ENCODE measurements at places on chromosomes 7 and 10.

- no peak for DNase-seq
These were observed 2.3 kb downstream of the GLI3 start for GRCh38 chr7:42234736-42235135.

DNA sequence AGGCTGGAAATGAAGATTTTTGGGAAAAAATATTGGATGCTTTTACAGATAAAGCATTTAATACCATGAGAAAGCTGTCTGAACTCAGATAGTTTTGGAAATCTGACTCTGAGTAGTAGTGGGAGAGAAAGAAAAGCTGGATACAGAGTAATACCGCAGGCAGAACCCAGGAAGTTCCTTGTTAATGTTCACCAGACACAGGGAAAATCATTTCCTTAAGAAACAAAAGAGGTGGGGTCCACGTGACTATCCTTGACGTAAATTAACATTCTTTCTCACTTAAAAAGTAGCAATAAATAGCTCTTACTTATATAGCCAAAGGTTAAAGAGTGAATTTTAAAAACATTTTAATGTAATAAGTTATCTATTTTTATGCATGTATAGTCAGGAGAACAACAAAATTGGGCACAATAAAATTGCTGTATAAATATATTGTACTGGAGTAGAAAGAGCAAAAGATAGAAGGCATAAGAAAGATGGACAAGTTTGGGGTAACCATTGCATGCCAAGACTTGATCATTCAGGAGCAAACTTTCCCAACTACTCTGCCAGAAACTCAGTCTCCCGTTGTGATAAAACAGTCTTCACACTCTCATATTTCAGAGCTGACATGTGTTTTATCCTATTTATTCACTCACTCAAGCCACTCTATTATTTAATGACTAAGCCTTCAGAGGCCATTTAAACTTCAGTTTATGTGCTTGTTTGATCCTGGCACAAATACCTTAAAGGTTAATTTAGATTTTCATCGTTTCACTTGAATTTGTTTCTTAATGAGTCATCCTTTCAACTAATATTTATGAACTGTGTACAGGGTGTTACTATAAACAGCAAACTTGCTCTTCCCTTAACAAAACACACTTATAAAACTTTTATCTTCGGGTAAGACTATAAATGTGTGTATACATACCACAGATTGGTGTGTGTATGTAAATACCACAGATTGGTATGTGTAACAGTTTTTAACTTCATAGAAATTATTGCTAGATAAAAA, 143.1 kb downstream of the GNAI1 start:
- DNase-seq: no peak

- DNase-seq: no peak
These were observed 78.6 kb downstream of the TNS3 start for GRCh38 chr7:47503281-47503680.

DNA sequence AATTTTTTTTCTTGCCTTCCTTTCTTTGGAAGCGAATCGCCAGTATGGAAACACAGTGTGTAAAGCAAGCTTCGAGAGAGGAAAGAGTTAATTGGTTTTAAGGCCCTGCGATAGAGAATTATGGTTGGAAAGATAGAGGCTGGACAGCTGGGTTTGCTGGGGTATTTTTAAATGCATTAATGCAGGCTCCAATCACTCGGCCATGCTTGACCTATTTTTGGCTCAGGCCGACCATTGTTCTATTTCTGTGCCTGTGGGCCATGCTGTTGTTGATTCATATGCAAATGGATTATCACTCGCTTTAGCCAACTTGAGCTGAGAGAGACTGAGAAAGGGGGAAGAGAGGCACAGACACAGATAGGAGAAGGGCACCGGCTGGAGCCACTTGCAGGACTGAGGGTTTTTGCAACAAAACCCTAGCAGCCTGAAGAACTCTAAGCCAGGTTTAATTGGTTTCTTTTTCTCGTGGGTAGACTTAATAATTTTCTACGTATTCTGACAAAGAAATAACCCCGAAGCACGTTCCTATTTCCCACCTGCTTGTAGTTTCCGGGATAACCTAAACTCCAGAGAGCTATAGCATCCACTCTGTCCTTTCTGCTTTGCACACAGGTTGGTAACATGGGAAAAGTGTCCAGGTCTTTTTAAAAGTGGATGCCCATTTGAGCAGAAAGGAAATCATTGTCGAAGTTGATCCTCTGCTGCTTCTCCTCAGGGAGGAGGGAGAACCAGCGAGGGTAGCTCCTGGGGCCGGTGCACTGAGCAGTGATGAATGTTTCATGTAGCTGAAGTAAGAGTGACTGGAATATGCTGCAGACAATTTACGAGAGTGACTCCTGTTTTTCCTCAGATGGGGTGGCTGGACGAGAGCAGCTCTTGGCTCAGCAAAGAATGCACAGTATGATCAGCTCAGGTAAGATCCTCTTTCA, at the start of gene HDAC9:
TSS of gene HDAC9 (plus strand) at position 338 of the 929 bp plus-strand sequence. CDS start at position 892, 554 bp downstream.
- DNase-seq: no peak

GRCh38 chr7:134078991-134079390, 48.1 kb upstream of the LRGUK start:
- no peak for DNase-seq

GRCh38 chr10:130010653-130011052, 46.6 kb upstream of the EBF3 start:
- DNase-seq: no peak

GRCh38 chr7:132023466-132023865, 467.0 kb upstream of the PODXL start:
- DNase-seq: no peak

GRCh38 chr10:120634659-120635058, 177.6 kb downstream of the PLPP4 start:
- no peak for DNase-seq

DNA sequence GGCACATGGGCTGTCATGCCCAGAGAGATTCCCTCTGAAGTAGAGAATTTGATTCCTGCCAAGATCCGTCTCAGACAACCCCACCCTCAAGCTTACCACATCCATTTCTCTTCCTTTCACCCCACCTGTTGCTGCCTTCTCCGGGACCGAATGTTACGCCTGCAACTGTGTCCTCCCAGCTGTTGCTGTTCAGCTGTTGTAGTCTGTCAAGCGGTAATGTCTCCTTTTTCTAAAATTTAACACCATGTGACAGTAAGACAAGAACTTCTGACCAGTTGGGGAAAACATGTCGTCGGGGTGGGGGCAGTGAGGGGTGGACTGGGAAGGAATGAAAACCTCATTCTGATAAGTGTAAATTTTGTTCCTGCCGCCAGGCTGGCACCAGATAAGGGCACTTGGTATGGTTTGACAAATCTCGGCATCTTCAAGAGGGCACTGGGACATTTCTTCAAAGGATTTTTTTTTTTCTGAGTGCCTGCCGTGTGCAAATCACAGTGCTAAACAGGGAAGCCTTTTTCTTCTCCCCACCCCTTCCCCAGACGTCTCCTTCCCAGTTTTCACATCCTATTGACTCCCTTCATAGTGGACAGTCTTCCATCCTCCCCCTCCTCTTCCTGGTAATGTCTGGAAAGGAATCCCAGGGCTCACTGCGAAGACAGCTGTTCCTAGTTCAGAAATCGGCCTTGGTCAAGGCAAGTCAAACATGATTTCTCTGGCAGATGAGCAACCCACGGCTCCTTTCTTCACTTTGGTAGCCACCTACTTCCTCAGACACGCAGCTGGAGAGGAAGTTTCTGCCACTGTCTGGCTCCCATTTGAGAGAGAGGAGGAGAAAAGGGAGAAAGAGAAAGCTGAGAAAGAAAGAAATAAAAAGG, 5.0 kb upstream of the CELF2 start:
- DNase-seq: no peak

- DNase-seq: no peak
These were observed 14.3 kb downstream of the RPEL1 start for GRCh38 chr10:103259989-103260388.

DNA sequence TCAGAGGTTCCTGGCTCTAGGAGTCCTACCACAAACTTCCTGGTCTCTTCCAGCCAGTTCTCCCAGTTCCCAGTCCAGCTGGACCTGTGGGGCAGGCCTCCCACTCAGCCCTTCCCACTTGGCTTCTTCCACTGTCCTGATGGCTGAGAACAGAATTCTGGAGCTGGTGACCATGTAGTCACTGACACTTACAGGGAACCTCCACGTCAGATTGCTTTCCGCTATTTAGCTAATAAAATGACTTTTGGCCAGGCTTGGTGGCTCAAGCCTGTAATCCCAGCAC, 63.5 kb upstream of the ZRANB1 start:
- DNase-seq: no peak

DNA sequence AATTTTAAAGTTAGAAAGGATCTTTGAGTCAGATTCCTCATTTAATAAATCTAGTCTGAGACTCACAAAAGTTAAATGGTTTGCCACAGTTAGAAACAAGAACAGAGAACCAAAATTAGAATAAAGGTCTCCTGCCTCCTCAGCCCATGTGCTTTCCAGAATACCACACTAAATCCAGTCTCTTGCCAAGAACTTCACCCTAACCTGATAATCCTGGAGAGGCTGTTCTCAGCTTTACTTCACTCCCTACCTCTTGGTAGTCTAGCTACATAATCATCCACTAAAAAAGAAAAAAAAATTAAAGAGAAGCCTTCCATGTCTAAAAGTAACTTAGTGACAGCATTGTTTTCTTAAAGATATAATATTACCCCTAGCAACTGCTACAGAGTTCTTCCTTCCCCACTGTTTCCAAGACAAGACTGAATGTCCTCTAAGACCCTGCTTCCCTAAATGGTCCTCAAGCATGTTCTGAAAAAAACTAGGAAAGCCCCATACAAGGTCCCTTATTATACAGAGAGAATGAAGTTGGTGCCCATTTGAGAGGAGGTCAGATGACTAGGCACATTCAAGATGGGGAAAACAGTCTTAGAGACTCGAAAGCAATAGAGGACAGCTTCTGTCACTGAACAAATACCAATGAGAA, 56.8 kb downstream of the ZNF438 start:
- DNase-seq: no peak

- no peak for DNase-seq
These were observed 20.2 kb upstream of the SMC3 start for GRCh38 chr10:110547139-110547761.

- DNase-seq: no peak
These were observed 468.9 kb downstream of the DNAJB6 start for GRCh38 chr7:157805713-157806112.

- DNase-seq: no peak
These were observed 51.7 kb upstream of the NCF1 start for GRCh38 chr7:74722153-74722552.

DNA sequence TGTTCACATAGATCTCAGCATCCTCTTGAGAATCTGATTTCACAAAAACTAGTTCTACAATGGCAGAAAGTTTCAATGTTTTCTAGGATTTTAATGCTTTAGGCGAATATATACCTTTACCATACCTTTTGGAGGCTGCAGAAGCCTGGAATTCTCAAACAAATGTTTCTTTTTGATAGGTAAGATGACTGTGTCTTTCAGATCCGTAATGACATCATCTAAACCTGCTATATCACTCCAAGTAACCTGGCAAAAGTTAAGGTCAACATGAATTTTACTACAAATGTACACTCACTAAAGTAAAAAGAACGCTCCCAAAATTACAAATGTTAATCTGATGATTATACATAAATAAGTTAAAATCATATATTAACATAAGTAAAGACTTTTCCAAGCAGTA, 27.8 kb downstream of the ATAD1 start:
- DNase-seq: no peak

- no peak for DNase-seq
These were observed 87.1 kb upstream of the STEAP1 start for GRCh38 chr7:90067171-90067570.

DNA sequence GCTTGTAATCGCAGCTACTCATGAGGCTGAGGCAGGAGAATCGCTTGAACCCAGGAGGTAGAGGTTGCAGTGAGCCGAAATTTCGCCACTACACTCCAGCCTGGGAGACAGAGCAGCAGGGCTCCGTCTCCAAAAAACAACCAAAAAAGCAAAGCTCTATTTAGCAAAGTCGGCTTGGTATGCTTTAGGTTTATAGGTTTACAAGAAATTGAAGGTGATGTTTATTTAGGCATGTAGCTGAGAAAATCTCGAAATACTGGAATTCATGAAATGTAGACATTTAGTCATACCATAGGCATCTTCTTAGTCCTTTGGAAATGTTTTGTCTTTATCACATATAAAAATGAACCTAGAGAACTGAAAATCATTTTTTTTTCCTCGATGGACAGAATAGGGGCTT, 453.8 kb upstream of the ANKRD30A start:
- DNase-seq: no peak

- no peak for DNase-seq
These were observed 25.2 kb upstream of the PLCE1 start for GRCh38 chr10:93968540-93968945.

GRCh38 chr10:17247210-17247609, 19.2 kb downstream of the VIM start:
- DNase-seq: no peak

- DNase-seq: no peak
These were observed 44.0 kb downstream of the HIPK2 start for GRCh38 chr7:139733751-139734150.

- no peak for DNase-seq
These were observed 261.5 kb upstream of the SORCS1 start for GRCh38 chr10:107425931-107426553.

DNA sequence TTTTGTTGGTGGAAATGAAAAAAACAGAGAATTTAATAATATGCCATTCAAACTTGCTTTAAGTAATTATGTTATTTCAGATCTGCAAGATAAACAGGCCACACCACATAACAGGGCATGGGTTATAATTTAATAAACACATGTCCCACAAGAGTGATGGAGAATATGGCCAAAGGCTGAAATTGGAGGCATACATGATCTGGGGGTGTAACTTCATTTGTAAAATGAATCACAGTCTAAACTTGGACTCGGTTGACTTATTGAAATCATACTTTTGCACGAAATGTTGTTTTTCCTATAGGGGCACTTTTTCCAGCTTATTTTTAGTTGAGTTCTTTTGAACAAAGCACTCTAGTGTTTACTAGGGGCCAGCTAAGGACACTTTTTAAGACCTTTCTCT, 151.6 kb downstream of the TMEM26 start:
- no peak for DNase-seq

DNA sequence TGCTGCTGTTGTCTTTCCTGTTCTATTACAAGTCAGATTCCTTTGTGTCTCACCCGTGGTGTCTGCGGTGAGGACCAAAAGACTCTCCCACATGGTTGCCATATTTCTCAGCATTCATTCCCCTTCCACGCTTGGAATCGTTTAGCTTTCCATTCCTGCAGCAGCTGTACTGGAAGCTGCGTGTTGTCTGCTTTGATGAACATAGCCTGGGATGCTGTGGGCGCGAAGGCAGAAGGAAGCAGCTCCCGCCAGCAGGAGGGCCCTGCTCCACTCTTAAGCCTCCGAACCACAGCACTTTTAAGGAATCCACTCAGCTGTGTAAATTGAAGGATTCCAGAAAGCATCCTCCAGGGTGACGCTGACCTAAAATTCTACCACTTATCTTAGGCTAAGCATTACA, 303.6 kb upstream of the PITRM1 start:
- no peak for DNase-seq

DNA sequence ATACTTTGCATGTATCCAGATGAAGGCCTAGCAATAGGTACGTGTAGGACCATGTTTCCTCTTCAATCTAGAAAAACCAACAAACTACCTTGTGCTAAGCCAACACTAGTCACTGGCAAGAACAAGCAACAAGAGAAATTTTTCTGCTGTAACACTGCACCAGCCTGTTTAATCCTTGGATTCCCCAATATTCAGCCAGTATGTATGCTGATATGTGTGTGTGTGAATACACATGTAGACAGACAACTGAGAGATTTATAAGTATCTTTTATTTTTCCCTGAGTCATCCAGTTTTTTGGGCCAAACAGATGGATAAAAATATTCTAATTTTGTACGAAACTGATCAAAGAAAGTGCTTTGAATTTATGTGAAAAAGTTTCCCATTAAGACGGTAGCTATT, 26.2 kb downstream of the GLI3 start:
- no peak for DNase-seq

Measured in stimulated activated CD4-positive, alpha-beta T cell treated with anti-CD3 and anti-CD28 coated beads, Interleukin-12 subunit alpha, Interleukin-12 subunit beta, amount 100 ng/mL, for 24 hours (primary cell).